ENCODE measurements at places on chromosomes 7 and 10. TPM values are rescaled to one million over a fixed set of nuclear protein-coding genes. Genes with fewer than 3 reads are reported as not detected.

Gene P4HA1
- polyA plus RNA-seq = 13.7 TPM

Gene CYP3A5
- polyA plus RNA-seq = 0.42 TPM

Gene PPRC1
- 10.7 TPM for polyA plus RNA-seq

Gene HTR5A
- polyA plus RNA-seq = 79.7 TPM

Measured in Purkinje cell (primary cell).